Prostate gland (tissue), 2 donors: ENCODE measurements at places on chromosomes 5 and 9. TPM values are rescaled to one million over a fixed set of nuclear protein-coding genes. Genes with fewer than 3 reads are reported as not detected.

- no peak for DNase-seq
Measured at GRCh38 chr5:136309932-136310598, 55.3 kb downstream of the TRPC7 start.

- no peak for DNase-seq
Measured at GRCh38 chr9:16725066-16725465, 145.4 kb downstream of the BNC2 start.

GRCh38 chr5:135183464-135183863 is 149.4 kb upstream of the PITX1 start:
- DNase-seq = no peak

- no peak for DNase-seq
Measured at GRCh38 chr9:93216073-93216365, 32.1 kb downstream of the WNK2 start.

The CTXN3 gene
- total RNA-seq = not detected
